ENCODE measurements at places on chromosomes 5 and 9.
A peak's percentile ranks its signal among the peaks of the same experiment; 100 is the strongest.

DNA sequence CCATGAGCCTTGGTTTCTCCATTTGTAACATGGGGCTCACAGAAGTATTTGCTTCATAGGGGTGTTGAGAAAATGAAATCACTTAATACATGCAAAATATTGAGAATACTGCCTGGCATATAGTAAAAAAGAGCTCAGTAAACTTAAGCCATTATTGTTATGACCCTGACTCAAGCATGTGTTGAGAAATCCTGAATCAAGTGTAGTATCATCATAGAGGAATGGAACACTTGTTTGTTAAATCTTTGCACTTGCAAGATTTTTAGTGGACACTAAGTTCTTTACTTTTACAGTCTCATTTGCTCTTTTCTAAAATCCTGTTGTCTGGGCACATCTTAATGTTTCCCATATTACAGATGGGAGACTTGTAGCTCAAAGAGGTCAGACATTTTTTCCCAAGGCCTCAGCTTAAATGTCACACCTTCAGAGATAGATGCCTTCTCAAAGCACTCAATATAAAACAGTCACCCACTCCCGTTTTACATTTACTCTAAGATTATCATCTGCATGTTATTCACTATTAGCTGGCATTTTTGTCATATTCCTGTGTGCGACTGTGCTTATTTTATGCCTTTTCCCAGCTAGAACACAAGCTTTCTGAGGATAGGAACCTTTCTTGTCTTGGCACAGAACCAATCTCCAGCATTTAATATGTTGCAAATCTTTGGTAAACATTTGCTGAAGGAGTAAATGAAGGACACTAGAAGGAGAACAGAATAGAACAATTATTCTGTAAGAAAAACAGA lies 250.0 kb upstream of the TNC start:
- no peak for DNase-seq

GRCh38 chr9:89770531-89771174 lies 165.8 kb downstream of the GADD45G start:
- DNase-seq: no peak

DNA sequence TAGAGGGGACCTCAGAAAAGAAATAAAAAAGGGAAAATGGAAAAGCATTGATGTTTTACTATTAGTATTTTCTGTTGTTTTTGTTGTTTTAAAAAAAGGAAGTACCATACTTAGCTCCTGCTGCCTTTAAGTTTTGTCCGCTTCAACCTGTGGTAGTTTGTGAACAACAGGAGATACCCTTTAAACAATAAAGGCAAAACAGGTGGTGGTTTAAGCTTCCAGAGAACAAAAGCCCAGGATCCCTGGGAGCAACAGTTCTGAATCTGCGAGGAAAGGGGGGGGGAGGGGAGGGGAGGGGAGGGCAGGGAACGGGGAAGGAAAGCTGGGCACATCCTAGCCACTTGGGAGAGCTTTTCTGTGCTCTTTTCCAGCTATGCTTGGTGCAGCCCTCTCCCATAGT lies 2.1 kb upstream of the PSIP1 start:
- DNase-seq: no peak

- no peak for DNase-seq
Measured at GRCh38 chr9:113781896-113782295, 94.2 kb upstream of the ZNF618 start.

GRCh38 chr9:121878271-121878822 lies 214.8 kb downstream of the TTLL11 start:
- DNase-seq: no peak

DNA sequence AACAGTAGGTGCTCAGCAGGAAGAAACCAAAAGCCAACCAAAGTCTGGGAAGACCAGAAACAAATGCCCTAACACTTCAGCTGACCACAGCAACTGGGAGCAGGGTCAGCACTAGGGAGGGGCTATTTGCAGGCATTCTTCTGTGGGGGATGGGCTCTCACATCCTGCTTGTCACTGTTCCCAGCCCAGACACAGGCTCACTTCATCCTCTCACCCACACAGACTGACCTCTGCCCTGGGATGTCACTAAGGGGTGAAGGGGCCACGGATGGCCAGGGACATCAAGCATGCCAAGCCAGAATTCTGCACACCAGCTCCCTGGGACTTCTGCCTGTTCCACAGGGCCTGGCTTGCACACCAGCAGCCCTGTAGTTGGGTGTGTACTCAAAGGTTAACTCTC lies 28.7 kb downstream of the GFRA3 start:
- no peak for DNase-seq

DNA sequence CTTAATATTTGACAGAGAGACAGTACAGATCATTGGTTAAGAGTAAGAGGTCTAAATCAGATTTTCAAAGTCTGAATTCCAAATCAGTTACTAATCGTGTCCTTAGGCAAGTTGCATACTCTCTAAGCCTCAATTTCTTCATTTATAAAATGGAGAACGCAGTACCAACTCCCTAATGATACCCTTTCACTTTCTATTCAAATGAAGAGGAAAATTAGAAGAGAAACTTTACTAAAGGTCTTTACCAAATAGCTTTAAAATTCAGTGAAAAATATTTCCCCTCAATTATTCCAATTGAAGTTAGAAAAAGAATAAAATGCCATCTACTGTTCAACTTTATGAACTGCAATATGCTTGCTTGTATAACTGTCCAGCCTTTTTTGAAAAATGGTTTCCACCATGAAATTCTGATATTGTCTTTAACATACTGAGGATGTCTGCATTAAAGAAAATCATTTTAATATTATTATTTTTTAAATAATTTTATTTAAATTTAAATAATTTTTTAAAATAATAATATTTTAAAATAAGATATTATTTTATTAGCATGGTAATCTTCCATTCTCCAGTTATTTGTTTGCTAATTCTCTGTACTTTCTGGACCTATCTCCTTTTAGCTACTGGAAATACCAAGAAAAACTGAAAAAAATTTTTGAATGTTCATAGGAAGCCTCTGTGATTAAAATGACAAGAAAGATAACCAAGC lies 36.0 kb downstream of the POC5 start:
- DNase-seq: no peak

DNA sequence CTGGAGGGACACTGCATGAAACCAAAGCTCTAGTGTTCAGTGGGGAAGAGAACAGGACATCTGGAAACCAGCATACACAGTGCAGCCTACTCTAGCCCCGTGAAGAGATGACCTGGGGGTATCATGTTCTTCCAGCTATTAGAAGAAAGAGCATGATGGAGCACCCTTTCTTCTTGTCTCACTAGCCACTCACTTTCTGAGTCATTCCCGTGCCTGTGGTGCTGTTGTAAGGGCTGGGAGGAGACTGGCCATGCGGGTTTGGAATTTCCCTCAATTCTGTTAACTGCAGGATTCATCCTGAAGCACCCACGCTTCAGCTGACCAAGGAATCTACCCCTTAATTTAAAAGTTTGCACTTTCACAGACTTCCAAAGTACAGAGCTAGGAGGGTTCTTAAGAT lies 137.0 kb downstream of the COL23A1 start:
- no peak for DNase-seq

GRCh38 chr5:64688391-64688790 lies 1.9 kb upstream of the SHISAL2B start:
- no peak for DNase-seq

- no peak for DNase-seq
Measured at GRCh38 chr9:6076851-6077250, 61.4 kb upstream of the RANBP6 start.

DNA sequence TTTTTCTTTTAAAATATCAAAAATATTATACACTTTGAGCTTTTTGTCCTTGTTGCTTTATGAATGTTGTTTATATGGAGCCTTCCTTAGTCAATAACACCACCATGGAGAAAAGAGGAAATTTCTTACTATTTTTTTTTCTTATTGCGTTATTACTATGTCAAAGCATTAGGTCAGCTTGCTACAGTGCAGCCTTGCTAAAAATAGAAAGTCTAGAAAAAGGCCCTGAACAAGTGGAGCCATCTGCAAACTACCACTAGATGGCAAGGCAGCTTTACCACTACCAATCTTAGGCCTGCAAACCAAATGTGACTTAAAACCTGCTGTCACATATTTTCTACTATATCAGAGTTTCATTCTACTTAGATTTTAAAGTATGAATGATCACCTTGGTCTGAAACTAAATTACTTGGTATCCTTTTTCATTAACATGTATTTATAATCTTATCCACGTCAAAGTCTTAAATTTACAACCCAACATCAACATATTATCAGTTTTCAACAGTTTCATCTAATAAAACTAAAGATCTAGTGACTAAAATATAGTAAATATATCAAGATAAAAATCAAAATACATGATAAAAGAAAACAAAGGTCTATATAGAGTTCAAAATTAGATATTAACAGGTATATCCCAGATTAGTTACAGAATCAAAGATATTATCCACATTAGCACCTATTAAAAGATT lies 113.1 kb upstream of the ACOT12 start:
- DNase-seq: peak; percentile 30

DNA sequence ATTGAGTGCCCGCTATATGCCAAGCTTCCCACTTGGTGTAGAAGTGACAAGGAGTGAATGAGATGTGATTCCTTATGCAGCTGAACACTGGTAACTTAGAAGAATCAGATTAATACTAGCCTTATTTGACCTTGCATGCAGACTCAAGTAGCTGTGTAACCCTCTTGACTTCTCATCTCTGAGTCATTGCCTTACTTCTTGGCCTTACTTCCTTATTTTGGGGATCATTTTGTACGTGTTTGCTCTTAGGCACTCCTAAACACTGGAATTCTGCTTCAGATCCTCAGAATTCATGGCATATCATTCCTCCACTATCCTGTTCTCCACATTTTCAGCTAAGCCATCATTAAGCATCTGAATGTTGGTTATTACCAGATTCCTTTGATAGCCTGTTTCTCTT lies 948.9 kb upstream of the ARRDC3 start:
- no peak for DNase-seq

- no peak for DNase-seq
Measured at GRCh38 chr9:133003071-133003461, 24.6 kb downstream of the GFI1B start.

DNA sequence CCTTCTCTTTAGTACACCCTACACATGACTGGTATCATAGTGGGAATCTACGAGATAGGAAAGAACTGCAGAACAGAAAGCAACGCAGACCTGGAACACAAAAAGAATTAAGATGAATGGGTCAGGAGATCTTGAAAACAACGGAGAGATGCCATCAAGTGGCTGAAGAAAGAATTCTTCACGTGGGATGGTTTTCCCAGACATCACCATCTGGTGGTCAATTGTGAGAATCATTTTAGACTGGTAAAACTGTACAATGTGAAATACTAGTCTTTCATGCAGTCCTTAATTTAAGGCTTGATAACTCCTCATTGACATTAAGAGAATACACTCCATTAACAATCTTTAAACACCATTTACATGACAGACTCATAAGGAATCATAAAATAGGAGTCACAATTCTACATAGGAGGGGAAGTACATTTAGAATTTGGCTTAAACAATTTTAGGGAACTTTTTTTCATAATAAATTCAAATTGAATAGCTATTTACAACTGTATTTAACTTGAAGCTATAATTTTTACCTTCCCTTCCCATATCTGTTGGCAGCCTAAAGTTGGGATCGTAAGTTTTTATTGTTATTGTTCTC lies 128.4 kb upstream of the TRPM3 start:
- DNase-seq: peak; percentile 71

DNA sequence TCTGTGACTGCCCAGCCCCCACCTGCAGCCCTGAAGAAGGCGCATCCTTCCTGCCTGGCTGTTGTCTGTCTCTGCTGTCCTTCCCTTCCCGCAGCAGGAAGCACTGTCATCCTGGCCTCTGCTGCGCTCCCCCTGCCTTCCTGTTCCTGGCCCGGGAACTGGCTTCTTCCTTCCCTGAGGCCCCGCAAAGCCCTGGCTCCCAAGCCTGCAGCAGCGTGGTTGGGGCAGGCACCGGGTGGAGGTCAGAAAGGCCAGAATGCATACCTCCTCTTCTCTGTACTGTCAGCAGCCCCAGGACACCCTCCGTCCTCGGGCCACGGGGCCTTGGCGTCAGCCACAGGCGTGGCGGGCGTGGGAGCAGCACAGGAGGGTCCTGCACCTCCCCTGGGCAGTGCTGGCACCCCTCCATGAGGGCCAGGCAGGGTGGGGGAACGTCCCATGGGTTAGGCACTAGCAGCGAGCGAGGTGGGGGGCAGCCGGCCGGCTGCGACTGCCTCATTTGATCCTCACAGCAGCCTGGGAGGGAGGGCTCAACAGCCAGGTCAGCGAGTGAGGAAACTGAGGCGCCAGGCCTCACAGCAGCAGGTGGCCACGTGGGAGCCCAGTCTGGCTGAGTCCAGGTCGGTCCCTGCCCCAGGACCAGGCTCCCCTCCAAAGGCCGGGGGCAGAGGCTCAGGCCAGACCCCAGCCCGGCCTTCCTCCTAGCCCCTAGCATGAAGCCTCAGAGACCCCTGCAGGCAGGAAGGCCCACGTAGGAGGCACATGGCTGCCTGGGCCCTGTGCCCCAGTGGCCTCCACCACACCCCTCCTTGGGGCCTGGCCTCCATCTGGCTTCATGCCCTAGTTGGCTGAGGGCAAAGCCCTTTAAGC lies 9.4 kb downstream of the FLT4 start:
- no peak for DNase-seq

- DNase-seq: no peak
Measured at GRCh38 chr9:73434826-73435225, 283.2 kb downstream of the ANXA1 start.

GRCh38 chr9:116074658-116075057 lies 78.9 kb upstream of the PAPPA start:
- DNase-seq: no peak

- DNase-seq: no peak
Measured at GRCh38 chr5:103450333-103451061, 112.1 kb downstream of the NUDT12 start.

DNA sequence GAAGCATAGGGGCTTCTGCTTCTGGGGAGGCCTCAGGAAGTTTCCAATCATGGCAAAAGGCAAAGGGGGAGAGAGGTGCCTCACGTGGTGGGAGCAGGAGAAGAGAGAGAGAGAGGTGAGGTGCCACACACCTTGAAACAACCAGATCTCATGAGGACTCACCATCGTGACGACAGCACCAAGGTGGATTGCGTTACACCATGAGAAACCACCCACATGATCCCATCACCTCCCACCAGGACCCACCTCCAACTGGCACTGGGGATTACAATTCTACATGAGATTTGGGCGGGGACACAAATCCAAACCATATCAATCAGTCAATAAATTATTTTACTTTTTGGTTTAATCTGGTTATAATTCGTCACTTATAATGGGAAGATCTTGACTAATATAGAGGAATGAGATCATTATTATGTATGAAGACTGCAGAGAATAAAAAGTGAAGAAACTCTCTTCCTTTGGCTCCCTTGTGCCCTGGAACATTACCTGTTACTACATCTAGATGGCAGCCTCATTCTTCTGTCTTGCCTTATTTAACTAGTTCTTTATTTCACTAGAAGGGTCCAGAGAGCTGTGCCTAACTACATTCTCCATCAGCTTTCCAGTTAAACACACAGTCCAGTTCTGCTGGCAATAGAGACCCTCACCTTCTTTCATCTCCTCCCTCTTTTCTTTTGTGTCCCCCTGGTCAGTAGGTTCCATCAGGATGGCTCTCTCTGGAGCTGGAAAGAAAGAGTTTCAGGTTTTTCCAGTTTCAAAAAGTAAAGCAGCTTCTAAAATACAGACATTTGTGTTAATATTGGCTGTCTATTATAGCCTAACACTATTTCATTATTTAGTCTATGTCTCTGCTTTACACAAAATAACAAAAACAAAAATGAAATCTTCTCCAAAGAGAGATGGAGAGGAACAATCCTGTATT lies 21.7 kb upstream of the SPINK7 start:
- DNase-seq: no peak

Measured in NCI-H1417 treated with DMSO at 0.1 percent for 48 hours (cell line).